Right lung (tissue), 10 donors: ENCODE measurements at places on chromosomes 16 and 17. TPM values are rescaled to one million over a fixed set of nuclear protein-coding genes. Genes with fewer than 3 reads are reported as not detected.

- no peak for DNase-seq
Observed at GRCh38 chr17:79757140-79757745, 20.7 kb upstream of the CBX2 start.

DNA sequence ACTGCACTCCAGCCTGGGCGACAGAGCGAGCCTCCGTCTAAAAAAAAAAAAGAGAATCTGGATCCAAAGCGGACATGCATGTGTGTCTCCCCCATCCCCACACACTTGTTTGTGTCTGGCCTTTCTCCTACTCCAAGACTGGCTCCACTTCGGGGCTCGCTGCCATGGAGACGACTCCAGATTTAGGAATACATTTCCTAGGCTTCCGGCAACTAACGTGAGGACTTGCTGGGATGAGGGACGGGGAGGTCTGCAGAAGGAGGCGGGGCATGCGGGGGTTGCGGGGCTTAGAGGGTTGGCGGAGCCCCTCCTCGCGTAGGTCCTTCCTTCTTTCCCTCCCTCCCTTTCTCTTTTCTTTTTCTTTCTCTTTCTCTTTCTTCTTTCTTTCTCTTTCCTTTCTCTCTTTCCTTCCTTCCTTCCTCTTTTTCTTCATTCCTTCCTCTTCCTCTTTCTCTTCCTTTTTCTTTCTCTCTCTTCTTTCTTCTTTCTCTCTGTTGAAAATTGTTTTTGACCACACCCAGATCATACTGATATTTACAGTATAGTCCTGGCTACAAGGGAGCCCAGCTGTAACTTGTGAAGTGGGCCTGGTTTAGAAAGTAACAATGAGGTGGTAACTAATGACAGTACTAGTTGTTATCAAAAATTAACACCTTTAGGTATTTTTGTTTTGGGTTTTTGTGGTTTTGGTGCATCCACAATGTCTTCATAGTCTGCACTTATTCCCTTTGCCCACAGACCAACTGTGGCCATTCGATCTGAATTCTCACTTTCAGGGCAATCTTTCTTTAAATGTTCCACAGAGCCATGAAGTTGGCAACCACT lies 25.2 kb downstream of the MIS12 start:
- DNase-seq: no peak

DNA sequence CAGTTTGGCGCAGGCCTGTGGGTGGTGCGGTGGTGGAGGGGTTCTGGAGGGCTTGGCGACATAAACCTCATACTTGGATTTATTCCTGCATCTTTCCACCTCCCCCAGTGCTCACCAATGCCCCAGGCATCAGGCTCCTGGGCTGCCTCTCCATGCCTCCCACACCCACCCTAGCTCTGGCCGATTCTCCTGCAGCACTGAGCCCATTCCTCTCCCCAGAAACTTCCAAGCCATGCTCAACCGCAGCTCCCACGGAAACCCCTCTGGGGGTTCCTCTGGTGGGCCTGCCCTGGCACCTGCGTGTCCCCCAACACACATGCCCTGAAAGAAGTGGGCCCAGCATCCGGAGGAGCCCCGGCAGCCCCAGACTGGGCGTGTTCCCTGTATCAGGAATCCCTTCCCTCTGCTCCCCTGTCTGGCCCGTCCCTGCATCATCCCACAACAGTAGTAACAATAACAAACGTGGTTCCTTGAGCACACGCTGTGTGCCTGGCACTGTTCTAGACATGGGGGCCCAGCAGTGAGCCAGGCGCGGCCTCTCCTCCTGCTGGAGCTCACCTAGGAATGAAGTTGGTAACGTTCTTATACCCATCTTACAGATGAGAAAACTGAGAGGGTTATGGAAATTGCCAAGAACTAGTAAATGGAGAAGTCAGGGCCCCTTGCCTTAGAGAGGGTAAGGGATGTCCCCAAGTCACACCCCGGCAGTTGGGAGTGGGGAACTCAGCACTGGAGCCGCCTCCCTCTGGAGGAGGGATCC lies 2.3 kb downstream of the PRSS21 start:
- DNase-seq: no peak

- DNase-seq: no peak
Observed at GRCh38 chr16:78597809-78598570, 498.5 kb downstream of the WWOX start.

The SGSM2 gene
- polyA plus RNA-seq: 91.4 TPM

The IKZF3 gene
- polyA plus RNA-seq: 1.1 TPM

The CTRL gene
- 7.5 TPM for polyA plus RNA-seq

The KRTAP9-2 gene
- not detected for polyA plus RNA-seq
